ENCODE measurements at places on chromosomes 6 and 20.

DNA sequence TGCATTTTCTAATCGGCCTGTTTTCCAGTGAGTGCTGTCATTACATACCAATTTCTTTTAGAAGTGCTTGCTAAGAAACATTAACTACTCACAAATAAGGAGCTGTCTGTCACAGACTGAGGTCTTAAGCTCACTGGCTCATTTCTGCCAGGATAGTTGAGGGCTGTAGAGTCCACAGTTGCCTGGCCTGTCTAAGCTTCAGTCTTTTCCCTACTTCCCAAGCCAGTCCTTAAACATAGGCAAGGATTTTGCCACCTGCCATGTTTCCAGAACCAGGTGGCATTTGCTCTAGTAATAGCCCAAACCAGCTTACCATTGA, 84.7 kb downstream of the LINC00237 start:
- DNase-seq = no peak

GRCh38 chr20:8670893-8671215, 398.0 kb upstream of the PLCB4 start:
- DNase-seq = peak; percentile 98

GRCh38 chr6:108001696-108002231, 43.8 kb upstream of the SEC63 start:
- no peak for DNase-seq

DNA sequence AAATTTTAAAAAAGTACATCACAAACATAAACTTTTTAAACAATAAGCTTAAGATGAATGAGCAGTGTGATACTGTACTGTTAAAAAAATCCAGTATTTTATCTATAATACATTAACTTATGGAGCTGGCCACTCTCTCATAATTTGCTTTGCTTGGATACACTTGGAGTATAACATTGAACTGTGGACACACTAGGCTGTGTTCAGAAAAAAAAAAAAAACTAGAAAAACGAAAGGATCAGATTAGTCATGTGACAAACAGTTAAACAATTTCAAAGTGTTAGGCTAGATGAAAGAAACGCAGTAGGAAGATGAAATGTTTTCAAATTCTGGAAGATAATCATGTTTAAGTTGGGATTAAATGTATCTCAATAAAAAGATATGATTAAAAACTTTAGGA, 220.0 kb downstream of the GRIK2 start:
- no peak for DNase-seq

DNA sequence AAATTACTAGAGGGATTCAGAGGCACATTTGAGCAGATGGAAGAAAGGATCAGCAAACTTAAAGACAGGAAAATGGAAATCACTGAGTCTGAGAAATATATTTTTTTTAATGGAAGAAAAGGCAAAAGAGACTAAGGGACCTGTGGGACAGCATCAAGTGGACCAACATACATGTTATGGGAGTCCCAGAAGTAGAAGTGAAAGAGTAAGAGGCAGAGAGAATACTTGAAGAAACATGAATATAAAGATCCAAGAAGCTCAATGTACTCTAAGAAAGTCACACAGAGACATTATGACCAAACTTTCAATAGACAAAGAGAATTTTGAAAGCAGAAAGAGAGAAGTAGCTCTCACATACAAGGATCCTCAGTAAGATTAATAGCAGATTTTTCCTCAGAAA, 39.5 kb downstream of the SMOC2 start:
- no peak for DNase-seq

GRCh38 chr6:48136856-48137255, 25.9 kb upstream of the PTCHD4 start:
- no peak for DNase-seq

- DNase-seq = no peak
These were observed 206.8 kb upstream of the SLC35B3 start for GRCh38 chr6:8642131-8642530.

GRCh38 chr6:157587127-157587926, 206.3 kb downstream of the ZDHHC14 start:
- no peak for DNase-seq

DNA sequence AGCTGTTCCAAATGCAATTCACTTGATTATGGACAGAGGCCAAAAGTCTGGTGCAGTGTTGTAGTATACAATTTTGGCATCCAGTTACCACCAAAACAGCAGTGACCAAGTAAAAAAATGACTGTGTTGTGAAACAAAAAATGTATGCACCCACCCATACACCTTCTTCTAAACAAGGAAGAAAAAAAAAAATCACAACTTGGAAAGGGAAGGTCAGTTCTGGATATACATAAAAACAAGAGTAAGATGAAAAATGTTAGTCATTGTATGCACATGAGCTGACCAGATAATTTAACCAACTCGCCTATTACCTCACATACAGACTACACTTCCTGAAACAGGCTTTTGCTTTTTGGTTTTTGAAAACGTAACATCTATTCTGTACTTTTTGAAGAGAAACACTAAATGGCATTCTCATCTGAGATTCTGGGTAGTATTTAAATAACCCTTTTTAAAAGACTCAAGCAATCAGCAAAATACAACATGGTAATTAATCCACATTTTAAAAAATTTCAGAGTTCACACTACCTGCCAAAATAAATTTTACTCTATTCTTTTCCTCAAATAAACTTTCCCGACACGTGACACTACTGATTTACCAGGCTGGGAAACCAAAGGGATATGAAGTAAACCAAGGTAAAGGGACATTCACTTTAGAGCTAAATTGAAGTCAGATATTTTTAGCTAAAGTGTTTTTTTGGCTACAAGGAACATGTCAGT, 141.6 kb upstream of the SHLD1 start:
- DNase-seq = peak; percentile 28

DNA sequence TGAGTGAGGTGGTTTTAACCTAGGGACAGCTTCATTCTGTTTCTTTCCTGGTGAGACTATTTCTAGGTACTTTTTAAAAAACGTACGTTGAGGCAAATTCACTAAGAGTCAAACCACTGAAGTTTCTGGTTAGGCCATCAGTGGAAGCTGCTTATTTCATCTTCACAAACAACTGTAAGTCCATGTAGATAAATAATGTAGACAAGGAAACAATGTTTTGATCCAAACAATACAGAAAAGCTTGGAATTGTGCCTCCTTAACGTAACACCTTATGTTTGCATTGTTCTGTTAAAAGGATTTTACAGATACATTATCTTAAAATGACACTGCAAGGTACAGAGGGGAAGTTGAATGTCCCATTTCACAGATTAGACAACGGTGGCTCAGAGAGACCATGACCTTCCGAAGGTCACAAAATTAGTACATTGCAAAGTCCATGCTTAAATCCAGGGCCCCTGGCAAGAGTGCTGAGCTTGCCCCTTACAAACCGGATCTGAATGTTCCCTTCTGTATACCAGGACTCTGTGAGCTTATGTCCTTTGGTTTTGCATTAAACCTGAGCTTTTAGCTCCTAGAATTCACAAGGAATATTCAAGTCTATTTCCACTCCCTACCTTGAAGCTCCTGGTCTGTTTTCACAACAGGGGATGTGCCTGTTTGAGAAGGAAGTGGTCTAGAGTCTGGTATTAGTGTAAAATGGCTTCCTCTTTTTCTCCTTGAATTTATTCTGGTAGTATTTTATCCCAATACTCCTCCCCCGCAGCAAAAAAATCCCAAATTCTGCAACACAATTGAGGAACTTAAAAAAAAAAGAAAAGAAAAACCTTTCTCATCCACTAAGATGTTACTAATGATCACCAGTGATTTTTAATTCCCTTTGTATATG, 28.9 kb upstream of the ZNF217 start:
- DNase-seq = peak; percentile 22

DNA sequence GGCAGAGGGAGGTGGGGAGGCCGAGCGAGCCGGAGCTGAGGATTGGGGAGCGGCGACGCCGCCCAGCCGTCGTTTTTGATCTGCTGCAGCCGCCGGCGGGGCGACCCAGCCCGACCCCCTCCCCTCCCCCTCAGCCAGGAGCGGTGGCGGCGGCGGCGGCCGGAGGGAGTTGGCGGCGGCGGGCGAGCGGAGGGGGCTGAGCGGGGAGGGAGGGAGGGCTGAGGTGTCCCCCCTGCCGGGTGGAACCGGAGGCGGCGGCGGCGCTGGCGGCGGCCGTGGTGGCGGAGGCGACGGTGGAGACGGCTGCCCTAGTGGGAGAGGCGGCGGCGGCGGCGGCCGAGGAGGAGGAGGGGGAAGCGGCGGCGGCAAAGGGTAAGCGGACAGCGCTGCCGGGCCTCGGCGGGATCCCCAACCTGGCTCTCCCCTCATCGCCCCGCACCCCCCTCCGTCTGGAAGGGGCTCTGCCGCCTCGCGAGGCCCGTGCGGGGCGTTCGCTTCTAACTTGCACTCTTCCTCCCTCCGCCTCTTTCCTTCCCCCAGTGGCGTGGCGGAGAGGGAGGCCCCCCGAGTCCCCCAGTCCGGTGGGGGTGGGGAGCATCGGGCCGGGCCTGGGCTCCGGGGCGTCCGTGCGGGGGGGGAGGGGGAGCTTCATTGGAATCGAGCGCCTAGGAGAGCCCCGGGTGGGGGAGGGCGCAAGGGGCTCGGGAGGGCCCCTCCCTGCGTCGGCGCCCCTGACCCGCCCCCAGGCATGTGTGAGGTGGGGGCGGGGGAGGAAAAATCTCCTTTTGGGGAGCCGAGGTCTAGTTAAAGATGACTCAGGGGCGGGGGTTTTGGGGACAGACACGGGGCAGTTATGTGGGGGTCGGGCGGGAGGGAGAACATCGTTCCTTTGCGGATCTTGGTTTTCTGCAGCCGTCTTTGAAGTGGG, at the start of gene TAB2:
TAB2 (plus strand) TSS at position 69 of the 928 bp plus-strand sequence. CDS start 52,286 bp downstream, outside the sequence.
- no peak for DNase-seq

DNA sequence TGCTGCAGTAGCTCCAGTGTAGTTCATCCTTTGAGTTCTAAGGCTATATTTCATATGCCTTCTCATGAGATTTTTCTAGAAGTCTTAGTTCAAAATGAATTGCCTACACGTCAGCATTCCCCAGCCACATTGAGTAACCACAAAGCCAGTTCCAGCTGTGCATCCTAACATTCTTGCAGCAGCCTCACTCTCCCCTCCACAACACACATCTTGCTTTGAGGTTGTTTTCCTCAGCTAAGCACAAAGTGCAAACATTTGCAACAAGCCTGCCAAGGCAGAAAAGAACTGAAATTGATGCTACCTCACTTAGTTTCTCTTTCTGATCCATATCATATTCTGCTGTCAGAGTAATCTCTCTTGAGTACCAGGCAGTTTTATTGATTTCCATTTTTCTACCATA, 160.7 kb upstream of the KCNQ5 start:
- peak; percentile 88 for DNase-seq

GRCh38 chr20:51596668-51597388, 54.3 kb upstream of the NFATC2 start:
- DNase-seq = peak; percentile 69

- peak; percentile 21 for DNase-seq
These were observed 154.3 kb downstream of the VEGFA start for GRCh38 chr6:43924222-43924702.

DNA sequence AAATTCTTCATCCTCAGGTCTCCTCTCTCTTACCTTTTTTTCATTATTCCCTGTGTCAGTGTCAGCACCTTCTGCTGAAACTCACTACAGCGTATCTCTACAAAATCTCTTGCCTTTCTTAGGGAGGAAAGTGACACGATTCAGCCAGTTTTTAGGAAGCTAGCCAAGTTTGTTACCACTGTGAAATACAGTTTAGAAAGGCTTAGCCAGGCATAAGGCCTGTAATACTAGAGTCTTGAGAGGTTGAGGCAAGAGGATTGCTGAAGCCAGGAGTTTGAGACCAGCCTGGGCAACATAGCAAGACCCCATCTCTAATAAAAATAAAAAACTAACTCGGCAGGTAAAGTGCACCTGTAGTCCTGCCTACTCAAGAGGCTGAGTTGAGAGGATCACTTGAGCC, 16.7 kb downstream of the TAB2 start:
- peak; percentile 62 for DNase-seq
